Activated T-cell treated with anti-CD3 and anti-CD28 coated beads, Interleukin-2, amount 50 U/mL, for 72 hours (primary cell): ENCODE measurements at places on chromosomes 3 and 15. TPM values are rescaled to one million over a fixed set of nuclear protein-coding genes. Genes with fewer than 3 reads are reported as not detected.

DNA sequence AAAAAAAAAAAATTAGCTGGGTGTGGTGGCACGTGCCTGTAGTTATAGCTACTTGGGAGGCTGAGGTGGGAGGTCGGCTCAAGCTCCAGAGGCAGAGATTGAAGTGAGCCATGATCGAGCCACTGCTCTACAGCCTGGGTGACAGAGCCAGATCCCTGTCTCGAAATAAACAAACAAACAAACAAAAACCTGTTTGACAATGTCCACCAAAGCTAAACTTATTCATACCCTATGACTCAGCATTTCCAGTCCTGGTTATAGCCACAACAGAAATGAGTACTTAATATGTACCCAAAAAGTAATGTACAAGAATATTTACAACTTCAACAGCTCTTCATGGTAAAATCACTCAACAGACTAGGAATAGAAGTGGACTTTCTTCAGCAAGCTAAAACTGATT lies 31.1 kb downstream of the SERP1 start:
- H3K27ac ChIP-seq, result no peak overlapping the region
- no peak for DNase-seq
- H3K36me3 ChIP-seq, result no peaks in the 10 kb centered on the region
- no peak overlapping the region for H3K4me3 ChIP-seq
- H3K4me1 ChIP-seq, result no peaks in the 10 kb centered on the region

- no peaks in the 10 kb centered on the region for H3K4me1 ChIP-seq
- no peak for DNase-seq
- no peaks in the 10 kb centered on the region for H3K36me3 ChIP-seq
Observed at GRCh38 chr15:35721751-35722150, 175.8 kb upstream of the DPH6 start.

GRCh38 chr3:58484045-58484721 lies 7.7 kb upstream of the KCTD6 start:
- no peak for DNase-seq
- H3K4me1 ChIP-seq, result peaks cover 14% of the 10 kb centered on the region
- H3K27ac ChIP-seq, result no peak overlapping the region
- no peaks in the 10 kb centered on the region for H3K36me3 ChIP-seq
- H3K4me3 ChIP-seq, result no peak overlapping the region

- no peaks in the 10 kb centered on the region for H3K4me1 ChIP-seq
- no peak for DNase-seq
- peaks cover 44% of the 10 kb centered on the region for H3K27me3 ChIP-seq
- H3K4me3 ChIP-seq, result no peak overlapping the region
- H3K27ac ChIP-seq, result no peak overlapping the region
Observed at GRCh38 chr15:80677041-80677440, 18.1 kb upstream of the ABHD17C start.

Gene ANKUB1
- not detected for total RNA-seq

Gene C3orf85
- total RNA-seq, result not detected

DNA sequence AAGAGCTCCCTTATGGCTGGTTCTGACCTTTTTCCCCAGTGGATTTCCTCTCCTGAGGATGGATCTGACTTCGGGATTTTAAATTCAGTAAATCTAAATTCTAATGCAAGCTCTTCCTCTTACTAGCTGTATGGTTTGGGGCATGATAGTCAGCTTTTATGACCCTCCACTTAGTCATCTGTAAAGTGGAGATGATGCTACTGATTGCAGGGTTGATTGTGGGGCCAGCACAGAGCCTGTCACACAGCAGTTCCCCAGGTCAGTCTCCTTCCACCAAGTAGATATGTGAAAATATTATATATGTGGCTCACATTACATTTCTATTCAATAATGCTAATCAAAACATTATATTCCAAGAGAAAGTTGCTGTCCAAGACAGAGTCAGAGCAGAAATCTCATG lies 141.3 kb upstream of the UBE2E1 start:
- DNase-seq, result no peak
- H3K36me3 ChIP-seq, result no peaks in the 10 kb centered on the region
- peaks cover 4% of the 10 kb centered on the region for H3K4me1 ChIP-seq
- H3K4me3 ChIP-seq, result no peak overlapping the region
- peaks cover 40% of the 10 kb centered on the region for H3K27me3 ChIP-seq
- no peak overlapping the region for H3K27ac ChIP-seq

DNA sequence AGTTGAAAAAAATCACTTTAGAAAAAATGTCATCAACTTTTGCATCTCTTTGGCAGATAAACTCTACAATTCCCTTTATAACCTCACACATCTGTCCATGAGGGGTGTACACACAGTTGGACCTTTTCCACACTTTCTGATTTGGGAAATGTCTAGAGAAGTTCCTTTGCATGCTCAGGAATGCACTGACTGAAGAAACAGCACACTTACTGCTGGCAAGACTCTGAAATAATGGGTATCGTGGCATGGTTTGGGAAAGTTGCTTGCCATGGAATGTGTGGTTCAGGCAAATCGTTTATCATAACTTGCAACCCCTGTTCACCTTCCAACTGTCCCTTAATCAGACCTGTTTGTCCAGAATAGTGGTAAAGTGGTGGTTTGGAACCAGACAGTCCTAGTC lies 135.3 kb upstream of the TGFBR2 start:
- no peaks in the 10 kb centered on the region for H3K36me3 ChIP-seq
- no peak overlapping the region for H3K4me3 ChIP-seq
- H3K4me1 ChIP-seq, result peaks cover 32% of the 10 kb centered on the region
- no peak for DNase-seq
- H3K27me3 ChIP-seq, result no peaks in the 10 kb centered on the region

DNA sequence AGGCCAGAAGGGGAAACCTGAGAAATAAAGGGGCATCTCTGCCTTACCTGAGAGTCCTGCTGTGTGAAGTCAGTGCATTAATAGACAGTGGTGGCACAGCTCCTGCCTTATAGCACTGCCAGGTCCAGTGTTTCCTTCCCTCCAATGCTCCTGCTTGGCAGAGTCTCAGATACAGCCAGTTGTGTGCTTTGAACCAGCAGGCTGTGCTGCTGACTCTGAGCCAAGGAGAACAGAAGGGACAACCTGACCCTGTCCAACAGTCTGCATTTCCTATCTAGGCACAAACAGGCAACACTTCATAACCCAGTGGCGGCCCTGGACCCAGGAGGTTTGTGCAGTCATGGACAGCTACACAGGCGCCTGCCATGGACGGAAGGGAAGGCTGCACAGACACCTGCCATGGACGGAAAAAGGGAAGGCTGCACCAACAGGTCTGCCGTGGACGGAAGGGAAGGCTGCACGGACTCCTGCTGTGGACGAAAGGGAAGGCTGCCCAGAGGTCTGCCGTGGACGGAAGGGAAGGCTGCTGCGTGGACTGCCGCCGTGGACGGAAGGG lies 33.9 kb upstream of the PLXNA1 start:
- H3K27me3 ChIP-seq, result no peaks in the 10 kb centered on the region
- H3K36me3 ChIP-seq, result no peaks in the 10 kb centered on the region
- H3K4me1 ChIP-seq, result no peaks in the 10 kb centered on the region
- H3K4me3 ChIP-seq, result no peak overlapping the region
- H3K27ac ChIP-seq, result no peak overlapping the region

GRCh38 chr15:82894971-82895520 lies 57.5 kb downstream of the HOMER2 start:
- no peak overlapping the region for H3K4me3 ChIP-seq
- no peaks in the 10 kb centered on the region for H3K36me3 ChIP-seq
- DNase-seq, result no peak
- H3K27ac ChIP-seq, result no peak overlapping the region
- H3K27me3 ChIP-seq, result no peaks in the 10 kb centered on the region

Gene ZNF385D
- total RNA-seq, result not detected

DNA sequence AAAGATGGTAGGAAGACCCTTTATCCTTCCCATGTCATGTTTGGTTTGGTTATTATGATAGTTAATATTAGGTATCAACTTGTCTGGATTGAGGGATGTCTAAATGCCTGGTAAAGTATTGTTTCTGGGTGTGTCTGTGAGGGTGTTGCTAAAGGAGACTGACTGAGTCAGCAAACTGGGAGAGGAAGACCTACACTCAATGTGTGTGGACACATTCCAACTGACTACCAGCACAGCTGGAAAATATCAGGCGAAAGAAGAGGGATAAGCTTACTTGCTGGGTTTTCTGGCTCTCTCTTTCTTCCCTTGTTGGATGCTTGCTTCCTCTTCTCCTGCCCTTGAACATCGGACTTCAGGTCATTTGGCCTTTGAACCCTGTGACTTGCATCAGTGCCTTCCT lies 1227.6 kb upstream of the EPHA6 start:
- H3K4me3 ChIP-seq, result no peak overlapping the region
- H3K4me1 ChIP-seq, result no peaks in the 10 kb centered on the region
- no peak for DNase-seq
- no peak overlapping the region for H3K27ac ChIP-seq
- no peaks in the 10 kb centered on the region for H3K27me3 ChIP-seq

Gene GOLIM4
- total RNA-seq, result 5.8 TPM

- no peak overlapping the region for H3K4me3 ChIP-seq
- H3K27ac ChIP-seq, result no peak overlapping the region
- peaks cover 6% of the 10 kb centered on the region for H3K27me3 ChIP-seq
- H3K4me1 ChIP-seq, result no peaks in the 10 kb centered on the region
Observed at GRCh38 chr3:169841171-169841570, 28.5 kb upstream of the LRRC34 start.

- H3K27me3 ChIP-seq, result peaks cover 13% of the 10 kb centered on the region
- peaks cover 23% of the 10 kb centered on the region for H3K4me1 ChIP-seq
- DNase-seq, result no peak
- H3K4me3 ChIP-seq, result no peak overlapping the region
- no peak overlapping the region for H3K27ac ChIP-seq
Observed at GRCh38 chr15:75775296-75776064, 62.8 kb upstream of the CSPG4 start.

DNA sequence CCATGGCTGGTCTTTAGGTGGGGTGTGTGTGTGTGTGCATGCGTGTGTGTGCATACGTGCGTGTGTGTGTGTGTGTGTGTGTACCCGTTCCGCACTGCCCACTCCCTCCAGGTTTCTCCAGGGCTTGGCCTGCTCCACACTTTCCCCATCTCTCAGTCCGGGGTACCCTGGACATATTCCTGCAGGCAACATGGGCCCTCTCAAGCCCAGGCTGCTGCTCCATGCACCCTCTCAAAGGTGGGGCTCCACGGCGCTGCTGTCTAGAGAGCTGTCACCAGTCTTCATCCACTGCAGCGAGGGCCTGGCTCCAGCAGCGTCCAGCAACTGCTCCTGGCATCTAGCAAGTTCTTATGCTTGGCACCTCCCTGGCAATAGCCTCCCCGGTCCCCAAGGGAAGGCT lies 86.1 kb downstream of the ATP10A start:
- H3K27ac ChIP-seq, result no peak overlapping the region
- no peak for DNase-seq
- no peaks in the 10 kb centered on the region for H3K36me3 ChIP-seq
- peaks cover 43% of the 10 kb centered on the region for H3K4me1 ChIP-seq
- H3K27me3 ChIP-seq, result no peaks in the 10 kb centered on the region
- no peak overlapping the region for H3K4me3 ChIP-seq

- H3K4me3 ChIP-seq, result no peak overlapping the region
- DNase-seq, result no peak
- peaks cover 4% of the 10 kb centered on the region for H3K4me1 ChIP-seq
- no peak overlapping the region for H3K27ac ChIP-seq
- H3K27me3 ChIP-seq, result peaks cover 23% of the 10 kb centered on the region
- no peaks in the 10 kb centered on the region for H3K36me3 ChIP-seq
Observed at GRCh38 chr15:38212729-38213351, 39.8 kb upstream of the SPRED1 start.

- no peak for DNase-seq
- H3K36me3 ChIP-seq, result peaks cover 7% of the 10 kb centered on the region
- no peak overlapping the region for H3K27ac ChIP-seq
- no peaks in the 10 kb centered on the region for H3K4me1 ChIP-seq
Observed at GRCh38 chr3:14900881-14901873, 46.2 kb upstream of the NR2C2 start.

GRCh38 chr3:165751637-165752036 lies 85.6 kb downstream of the BCHE start:
- H3K27me3 ChIP-seq, result no peaks in the 10 kb centered on the region
- H3K36me3 ChIP-seq, result no peaks in the 10 kb centered on the region
- H3K4me3 ChIP-seq, result no peak overlapping the region
- H3K4me1 ChIP-seq, result no peaks in the 10 kb centered on the region
- no peak overlapping the region for H3K27ac ChIP-seq
- no peak for DNase-seq

- no peak for DNase-seq
- no peaks in the 10 kb centered on the region for H3K36me3 ChIP-seq
- H3K27me3 ChIP-seq, result no peaks in the 10 kb centered on the region
- H3K4me3 ChIP-seq, result no peak overlapping the region
- H3K27ac ChIP-seq, result no peak overlapping the region
Observed at GRCh38 chr3:3817865-3818264, 18.6 kb downstream of the LRRN1 start.

Gene ONECUT1
- total RNA-seq, result not detected

Gene ANKRD34C
- total RNA-seq, result not detected

DNA sequence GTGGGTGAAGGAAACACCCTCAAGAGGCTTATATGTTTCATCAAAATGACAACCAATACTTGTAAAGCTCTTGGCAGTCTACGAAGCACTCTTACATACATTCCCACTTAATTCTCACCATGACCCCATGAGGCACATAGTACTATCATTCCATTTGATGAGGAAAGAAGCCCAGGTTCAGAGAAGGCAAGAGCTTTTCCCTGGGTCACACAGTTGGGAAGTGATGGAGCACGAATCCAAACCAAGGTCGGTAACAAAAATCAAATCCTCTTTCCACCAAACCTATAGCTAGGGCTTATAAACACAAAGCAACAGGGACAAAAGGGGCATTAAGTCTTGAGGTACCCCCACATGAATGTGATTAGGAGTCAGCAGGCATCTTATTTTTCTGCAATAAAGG lies 187.1 kb downstream of the UACA start:
- peaks cover 9% of the 10 kb centered on the region for H3K4me1 ChIP-seq
- H3K4me3 ChIP-seq, result no peak overlapping the region
- no peak overlapping the region for H3K27ac ChIP-seq
- no peak for DNase-seq
- H3K27me3 ChIP-seq, result peaks cover 18% of the 10 kb centered on the region

DNA sequence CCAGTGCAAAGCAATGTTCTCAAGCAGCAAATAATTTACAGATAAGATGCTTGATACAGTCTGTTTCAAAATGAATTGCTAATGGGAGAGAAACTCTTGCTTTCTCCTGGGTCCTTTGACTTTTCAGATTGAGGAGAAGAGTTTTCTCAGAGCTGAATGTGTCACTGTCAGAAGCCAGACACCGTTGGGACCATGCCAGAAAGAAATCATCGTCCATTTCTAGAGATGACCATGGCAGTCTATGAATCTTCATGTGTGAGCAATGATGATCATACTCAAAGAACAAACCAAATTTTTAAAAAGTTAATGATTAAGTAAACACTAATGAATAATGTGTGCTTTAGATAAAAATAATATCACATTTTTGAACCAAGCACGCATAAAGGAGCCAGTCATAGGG lies 77.6 kb downstream of the ZNF385D start:
- no peak for DNase-seq
- no peaks in the 10 kb centered on the region for H3K4me1 ChIP-seq
- no peak overlapping the region for H3K4me3 ChIP-seq
- H3K36me3 ChIP-seq, result no peaks in the 10 kb centered on the region
- no peak overlapping the region for H3K27ac ChIP-seq
- no peaks in the 10 kb centered on the region for H3K27me3 ChIP-seq
